Transverse colon (tissue), 4 donors: ENCODE measurements at places on chromosomes 3 and 15.

GRCh38 chr3:16055606-16056211 lies 118.8 kb upstream of the GALNT15 start:
- no peak for DNase-seq

- no peak for DNase-seq
Measured at GRCh38 chr3:98557324-98558010, 25.7 kb downstream of the GPR15 start.

DNA sequence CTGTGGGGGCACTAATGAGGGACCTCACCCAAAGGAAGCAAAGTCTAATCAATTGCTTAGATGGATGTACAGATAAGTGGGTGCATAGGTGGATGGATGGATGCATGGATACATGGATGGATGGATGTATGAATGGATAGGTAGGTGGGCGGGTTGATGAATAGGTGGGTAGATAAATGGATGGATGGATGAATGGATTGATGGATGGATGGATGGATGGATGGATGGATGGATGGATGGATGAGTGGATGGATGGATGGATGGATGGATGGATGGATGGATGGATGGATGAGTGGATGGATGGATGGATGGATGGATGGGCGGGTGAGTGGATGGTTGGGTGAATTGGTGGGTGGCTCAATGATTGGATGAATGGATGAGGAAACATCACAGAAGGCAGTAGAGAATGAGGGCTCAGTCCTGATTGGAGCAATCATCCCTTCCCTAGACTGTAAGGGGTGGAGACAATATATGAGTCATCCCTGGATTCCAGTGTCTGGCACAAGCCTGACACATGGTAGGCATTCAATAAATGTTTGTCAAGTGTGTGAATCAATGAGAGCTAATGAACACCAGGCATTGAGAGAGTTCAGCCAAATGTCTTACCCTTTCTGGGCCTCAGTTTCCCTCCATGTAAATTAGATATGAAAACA lies 40.4 kb upstream of the PXYLP1 start:
- no peak for DNase-seq

DNA sequence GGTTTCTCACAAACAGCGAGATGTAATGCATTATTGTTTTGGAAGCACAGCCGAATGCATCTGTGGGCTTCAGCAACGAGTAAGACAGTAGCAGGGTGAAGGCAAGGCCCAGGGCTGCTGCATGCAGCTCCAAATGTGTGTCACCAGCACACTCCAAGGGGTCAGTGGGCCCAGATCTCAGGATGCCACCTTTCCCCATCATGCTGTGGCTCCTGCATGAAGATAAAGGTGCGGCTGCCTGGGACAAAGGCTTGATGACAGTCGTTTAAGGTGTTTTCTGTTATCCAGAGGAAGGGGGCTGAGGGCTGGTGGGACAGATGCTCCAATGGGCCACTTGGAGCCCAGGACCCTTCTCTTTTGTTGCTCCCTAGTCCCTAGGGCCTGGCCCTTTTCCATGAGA lies 13.2 kb downstream of the C3orf22 start:
- DNase-seq = peak; percentile 4

DNA sequence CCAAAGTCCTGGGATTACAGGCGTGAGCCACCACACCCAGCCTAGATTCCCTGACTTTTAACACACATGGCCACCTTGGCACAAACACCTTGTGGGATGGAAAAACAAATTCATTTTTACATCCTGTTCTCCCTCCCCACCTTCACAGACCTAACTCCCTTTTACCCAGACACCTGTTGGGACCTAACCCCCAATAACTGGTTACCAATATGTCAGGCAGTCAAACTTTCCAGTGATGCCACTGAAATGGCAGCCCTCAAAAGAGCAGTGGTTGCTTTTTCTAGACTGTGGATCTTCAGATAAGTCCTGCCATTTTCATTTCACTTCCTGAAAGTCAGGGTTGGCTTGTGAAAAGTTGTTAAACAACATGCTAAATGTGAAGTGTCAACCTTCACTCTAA lies 34.9 kb downstream of the SIN3A start:
- no peak for DNase-seq

DNA sequence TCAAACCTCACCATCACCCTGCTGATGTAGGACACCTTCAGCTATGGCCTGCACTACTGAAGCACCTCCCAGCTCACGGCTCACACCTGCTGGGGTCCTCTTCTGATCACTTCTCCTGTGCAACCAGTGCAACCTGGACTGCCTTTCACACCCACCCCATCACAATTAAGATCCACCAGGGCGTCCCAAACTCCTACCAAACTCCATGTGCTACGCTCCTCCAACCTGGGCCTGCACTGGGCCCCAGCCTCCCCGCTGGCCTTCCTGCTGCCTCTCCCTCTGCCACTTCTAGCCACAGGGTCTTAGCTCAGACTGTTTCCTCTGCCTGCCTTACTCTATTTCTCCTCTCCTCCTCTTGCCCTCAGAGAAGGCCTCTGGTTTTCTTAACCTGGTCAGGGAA lies 12.8 kb downstream of the MESD start:
- DNase-seq = no peak

- DNase-seq = peak; percentile 96
Measured at GRCh38 chr3:170869645-170870593, at the start of gene RPL22L1. RPL22L1 (minus strand) TSS chr3:170870195; CDS start chr3:170870167, 28 bp downstream.

- no peak for DNase-seq
Measured at GRCh38 chr3:173403376-173403775, 5.8 kb downstream of the NLGN1 start.

DNA sequence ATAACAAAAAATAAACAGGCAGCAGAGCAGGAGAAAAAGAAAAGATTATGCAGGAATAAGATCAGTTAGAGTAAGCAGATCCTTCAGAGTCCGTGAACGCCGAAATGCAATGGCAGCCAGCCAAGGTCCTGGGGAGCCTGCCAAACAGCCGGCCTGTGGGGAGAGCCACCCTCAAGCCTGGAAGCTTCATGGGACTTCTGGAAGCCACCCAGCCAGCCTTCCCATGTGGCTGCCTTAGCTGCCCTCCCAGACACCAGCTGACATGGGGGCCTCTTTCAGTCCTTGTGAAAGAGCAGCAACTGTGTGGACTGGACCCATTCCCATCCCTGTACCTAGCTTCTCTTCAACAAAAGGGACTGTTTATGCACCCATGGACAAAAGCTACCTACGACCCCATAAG lies 64.9 kb upstream of the RAD18 start:
- peak; percentile 76 for DNase-seq

GRCh38 chr3:42518800-42519567 lies 16.5 kb downstream of the VIPR1 start:
- no peak for DNase-seq
